Osteoblast (primary cell): ENCODE measurements at places on chromosomes 4 and X. TPM values are rescaled to one million over a fixed set of nuclear protein-coding genes. Genes with fewer than 3 reads are reported as not detected.

Gene GATA1
- total RNA-seq: not detected in 2 replicates

Gene TBC1D9
- total RNA-seq: 19.4 and 19.5 TPM in 2 replicates

Gene RTL5
- total RNA-seq: 2.1 and 2.2 TPM in 2 replicates

Gene MAGEA12
- not detected in 2 replicates for total RNA-seq

Gene SHROOM2
- total RNA-seq: 6.2 and 8.0 TPM in 2 replicates

Gene KLF8
- 1.1 and 1.8 TPM in 2 replicates for total RNA-seq
